Hepatocyte (in vitro differentiated cells): ENCODE measurements at places on chromosomes 3 and 15. TPM values are rescaled to one million over a fixed set of nuclear protein-coding genes. Genes with fewer than 3 reads are reported as not detected.

DNA sequence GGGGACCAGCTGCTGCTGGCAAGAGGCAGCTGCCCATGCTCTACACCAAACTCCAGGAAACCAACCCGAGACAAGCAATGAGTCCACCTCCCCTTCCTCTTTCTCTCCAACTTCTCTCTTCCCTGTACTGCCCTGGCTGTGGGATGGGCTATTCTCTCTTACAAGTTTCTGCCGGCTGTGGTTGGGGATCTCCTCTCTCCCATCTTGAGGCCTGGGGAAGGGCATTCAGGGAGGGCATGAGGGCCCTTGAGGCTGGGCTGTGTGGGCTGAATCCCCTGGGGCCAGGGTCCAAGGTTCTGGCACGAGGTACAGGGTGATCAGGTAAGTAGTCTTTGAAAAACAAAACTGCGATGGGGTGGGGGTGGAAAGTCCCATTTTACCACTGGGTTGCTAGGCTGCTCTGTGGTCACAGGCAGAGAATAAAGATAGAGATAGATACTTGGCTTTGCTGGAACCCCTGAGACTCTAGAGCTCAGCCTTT, 32.3 kb upstream of the CTSH start:
- DNase-seq, result no peak

DNA sequence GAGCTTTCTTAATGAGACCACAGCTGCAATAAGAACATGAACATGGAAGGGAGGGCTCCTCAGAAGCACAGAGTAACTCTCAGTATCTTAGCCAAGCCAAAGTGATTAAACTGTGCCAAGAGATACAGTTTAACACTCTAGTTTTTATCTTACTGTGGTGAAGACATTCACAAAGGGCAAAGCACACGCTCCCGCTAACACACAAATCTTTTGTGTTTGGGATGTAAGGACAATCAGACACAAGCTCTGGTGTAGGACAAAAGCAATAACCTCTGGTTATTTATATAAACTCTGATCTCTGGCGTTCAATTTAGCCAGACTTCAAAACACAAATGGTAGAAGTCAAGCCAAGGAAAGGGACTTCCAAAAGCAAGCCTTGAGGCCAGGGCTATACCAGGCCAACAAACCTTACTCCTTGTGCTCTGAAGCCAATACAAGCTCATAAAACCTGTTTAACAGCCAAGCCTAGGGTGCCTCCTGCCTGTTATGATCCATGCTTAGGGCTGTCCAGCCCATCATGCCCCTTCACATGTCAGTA, 27.8 kb downstream of the DPH3 start:
- DNase-seq, result no peak

The OR5H1 gene
- not detected in 2 replicates for total RNA-seq

DNA sequence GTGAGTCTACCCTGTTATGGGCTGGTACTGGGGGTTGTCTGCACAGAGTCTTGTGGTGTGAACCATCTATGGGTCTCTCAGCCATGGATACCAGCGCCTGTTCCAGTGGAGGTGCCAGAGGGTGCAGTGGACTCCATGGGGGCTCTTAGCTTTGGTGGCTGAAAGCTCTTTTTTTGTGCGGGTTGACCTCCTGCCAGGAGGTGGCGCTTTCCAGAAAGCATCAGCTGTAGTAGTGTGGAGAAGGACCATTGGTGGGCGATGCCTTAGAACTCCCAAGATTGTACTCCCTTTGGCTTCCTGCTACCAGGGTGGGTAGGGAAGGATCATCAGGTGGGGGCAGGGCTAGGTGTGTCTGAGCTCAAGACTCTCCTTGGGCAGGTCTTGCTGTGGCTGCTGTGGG, 602.6 kb downstream of the RSL24D1 start:
- DNase-seq, result no peak

DNA sequence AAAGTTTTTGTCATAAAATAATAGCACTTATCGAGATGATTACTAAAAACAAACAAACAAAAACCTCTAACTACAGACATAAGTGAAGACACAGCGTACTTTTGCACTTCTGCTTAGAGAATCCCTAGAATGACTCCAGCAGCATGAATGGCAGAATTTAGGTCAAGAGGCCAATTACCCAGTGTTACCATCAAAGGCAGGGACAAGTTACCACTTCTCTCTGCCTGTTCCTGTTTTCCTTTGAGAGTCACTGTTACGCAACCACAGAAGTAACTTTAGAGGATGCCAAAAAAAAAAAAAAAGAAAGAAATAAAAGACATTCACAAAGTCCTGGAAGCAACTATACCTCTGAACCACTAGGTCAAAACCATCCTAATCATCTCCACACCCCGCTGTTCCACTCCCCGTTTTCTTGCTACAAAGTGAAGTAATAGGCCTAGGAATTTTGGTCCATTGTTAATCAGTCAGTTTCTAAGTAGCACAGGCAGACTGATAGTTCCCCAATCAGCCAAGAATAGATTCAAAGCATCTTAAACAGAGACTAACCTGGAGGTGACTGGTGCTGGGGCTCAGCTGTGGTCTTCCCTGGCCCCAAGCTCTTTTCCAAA, 41.9 kb downstream of the FMN1 start:
- no peak for DNase-seq

The LNP1 gene
- 4.3 and 5.8 TPM in 2 replicates for total RNA-seq

The GALNT15 gene
- 1.4 and 1.9 TPM in 2 replicates for total RNA-seq

The MOBP gene
- 0.10 and 0.40 TPM in 2 replicates for total RNA-seq

The DUOXA2 gene
- 13.8 and 24.6 TPM in 2 replicates for total RNA-seq

GRCh38 chr3:19662486-19662885, 271.5 kb downstream of the EFHB start:
- DNase-seq, result no peak

DNA sequence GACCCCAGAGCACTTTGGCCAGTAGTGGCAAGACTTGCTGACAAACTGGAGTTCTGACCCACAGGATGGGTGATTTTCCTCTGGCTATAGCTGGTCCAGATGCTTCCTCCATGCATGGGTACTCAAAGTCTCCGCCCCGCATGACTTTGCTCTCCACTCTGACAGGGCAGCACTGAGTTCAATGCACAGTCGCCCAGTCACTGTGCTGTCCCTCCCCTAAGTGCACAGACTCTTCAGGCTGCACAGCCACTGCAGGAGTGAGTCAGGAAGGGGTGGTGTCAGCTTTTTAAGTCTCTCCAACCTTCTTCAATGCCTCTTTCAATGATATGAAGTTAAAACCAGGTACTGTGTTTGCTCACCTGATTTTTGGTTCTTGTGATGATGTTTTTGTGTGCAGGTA, 17.8 kb downstream of the TEX9 start:
- DNase-seq, result no peak

- DNase-seq, result no peak
Measured at GRCh38 chr15:101269479-101270223, 7.6 kb downstream of the SELENOS start.

GRCh38 chr3:53171827-53172505, 11.0 kb downstream of the PRKCD start:
- DNase-seq, result no peak

DNA sequence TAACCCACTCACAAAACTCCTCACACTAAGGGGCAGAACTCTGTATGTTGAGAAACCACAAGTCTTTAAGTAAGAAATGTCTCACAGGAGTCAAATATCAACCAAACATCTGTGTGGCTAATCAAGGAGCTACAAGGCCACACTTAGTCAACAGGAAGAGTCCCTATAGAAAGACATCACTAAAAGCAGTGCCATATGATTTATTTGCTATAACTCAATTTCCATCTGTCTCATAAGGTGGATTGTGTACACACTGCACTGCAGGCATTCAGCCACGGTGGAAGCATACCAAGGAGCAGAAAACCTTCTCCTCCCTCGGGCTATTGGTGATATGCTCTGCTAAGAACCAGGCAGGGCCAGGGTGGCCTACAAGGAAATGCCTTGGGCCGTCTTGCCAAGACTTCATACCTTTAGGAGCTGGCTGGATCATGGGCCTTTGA, 197.6 kb upstream of the CFAP20DC start:
- DNase-seq, result no peak

DNA sequence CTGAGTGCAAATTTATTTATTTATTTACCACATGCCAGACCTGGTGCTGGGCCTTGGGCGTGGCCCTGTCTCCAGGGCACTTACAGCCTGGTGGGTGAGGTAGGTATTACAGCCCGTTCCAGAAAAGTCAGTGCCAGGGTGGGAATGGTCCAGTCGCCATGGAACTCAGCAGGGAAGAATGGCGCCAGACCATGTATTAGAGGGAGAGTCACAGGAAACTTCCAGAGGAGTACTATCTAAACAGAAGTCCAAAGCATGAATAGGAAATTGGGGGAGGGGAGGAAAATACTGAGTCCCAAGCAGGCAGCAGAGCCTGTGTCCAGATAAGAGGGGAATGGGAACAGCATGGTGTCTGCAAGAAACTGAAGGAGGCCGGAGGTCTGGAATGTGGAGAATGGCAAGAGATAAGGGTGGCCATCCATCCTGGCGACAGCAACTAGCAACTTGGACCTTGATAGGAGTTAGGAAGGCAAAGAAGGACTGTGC, 27.0 kb downstream of the SH3BP5 start:
- peak; percentile 70 for DNase-seq

The CCR9 gene
- total RNA-seq, result 0.20 and 0.44 TPM in 2 replicates

The PARP3 gene
- 7.0 and 9.3 TPM in 2 replicates for total RNA-seq

GRCh38 chr3:143850877-143851276, 2.6 kb upstream of the SLC9A9 start:
- no peak for DNase-seq

DNA sequence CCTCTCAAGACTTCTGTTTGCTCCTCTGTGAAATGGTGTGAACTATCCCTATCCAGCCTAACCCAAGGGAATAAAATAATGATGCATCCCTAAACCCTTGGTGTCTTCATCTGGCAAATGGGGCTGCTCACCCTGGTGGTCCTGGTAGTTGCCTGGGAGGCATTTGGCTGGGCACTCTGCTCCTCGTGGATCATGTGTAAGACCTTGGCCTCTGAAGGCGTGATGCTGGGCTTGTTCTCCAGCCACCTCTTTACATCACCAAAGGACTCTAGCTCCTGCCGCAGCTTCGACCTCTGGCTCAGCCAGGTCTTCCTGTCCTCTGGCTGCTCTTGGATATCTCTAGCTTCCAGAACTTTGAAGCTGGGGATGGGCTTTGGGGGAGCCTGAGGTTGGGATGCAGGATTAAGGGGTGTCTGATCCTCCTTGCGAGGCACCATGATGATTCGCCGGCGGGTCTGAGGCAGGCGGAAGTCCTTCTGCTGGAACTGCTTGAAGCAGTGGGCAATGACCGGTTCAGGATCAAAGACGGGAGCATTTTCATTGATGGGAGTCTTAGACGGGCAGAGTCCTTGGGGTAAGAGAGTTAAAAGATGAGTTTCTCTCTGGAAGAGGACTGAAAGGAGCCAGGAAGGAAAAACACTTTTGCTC, 7.1 kb downstream of the EFCAB12 start:
- no peak for DNase-seq

- peak; percentile 47 for DNase-seq
Measured at GRCh38 chr3:192957441-192958021, 39.9 kb upstream of the MB21D2 start.

The SPSB4 gene
- total RNA-seq, result 1.3 TPM in 2 replicates

The CDHR4 gene
- total RNA-seq, result 0.57 TPM in 1 of 2 replicates, not detected in the other

The GREM1 gene
- total RNA-seq, result 4.5 and 5.7 TPM in 2 replicates

- DNase-seq, result no peak
Measured at GRCh38 chr3:95629802-95630201, 1184.6 kb upstream of the EPHA6 start.

DNA sequence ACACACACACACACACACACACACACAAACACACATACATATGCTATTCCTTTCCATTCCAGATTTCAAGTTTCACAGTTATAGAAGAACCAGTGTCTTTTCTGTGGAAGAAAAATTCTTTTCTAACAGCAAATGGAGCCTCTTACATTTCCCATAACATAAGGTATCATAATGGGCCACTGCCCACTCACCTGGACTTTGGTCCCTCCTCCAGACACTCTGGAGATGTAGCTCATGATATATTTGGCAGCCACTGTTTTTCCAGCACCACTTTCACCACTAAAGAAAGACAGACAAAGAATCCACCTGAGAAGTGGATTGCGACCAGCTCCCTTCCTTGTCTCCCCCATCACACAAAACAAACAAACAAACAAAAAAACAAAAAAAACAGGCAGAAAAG, 29.8 kb downstream of the LDHAL6B start:
- DNase-seq, result peak; percentile 27

The GCSAM gene
- not detected in 2 replicates for total RNA-seq

DNA sequence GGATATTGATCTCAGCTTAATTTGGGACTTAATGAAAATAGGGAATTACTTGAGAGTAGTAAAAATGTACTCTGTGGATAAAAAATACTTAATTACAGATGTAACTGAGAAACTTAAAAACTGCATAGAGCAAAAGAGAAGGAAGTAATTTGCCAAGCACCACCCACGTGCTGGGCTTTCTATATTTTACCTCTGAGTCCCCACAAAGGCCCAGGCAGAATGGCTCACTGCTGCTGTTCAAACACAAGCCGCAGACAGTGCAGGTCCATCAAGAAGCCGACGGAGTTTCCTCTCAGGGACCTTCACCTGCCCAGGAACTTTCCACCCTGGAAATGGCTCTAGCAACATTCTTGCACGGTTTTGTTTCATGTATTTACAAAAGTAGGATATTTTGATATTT, 77.2 kb upstream of the TRPM1 start:
- DNase-seq, result no peak

The GOLGA8T gene
- not detected in 2 replicates for total RNA-seq

DNA sequence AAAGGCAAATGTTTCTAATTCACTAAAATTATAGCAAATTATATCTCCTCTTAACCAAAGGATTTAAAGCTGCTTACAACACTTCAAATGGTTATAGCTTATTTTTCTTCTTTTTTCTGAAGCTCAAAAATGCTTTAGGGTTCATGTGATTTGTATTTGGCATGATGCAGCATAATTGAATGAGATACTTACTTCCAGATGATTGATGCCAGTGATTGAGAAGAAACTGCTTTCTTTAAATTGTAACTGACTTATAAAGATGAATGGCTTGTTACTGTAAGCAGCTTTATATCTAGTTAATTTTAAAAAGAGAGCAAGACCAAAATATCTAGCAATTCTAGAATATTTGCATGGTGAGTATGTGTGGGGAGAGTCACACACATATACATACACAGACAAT, 270.7 kb upstream of the THRB start:
- no peak for DNase-seq

- no peak for DNase-seq
Measured at GRCh38 chr15:48634893-48635292, 10.6 kb downstream of the FBN1 start.

The HYAL1 gene
- total RNA-seq, result 22.3 and 34.3 TPM in 2 replicates

GRCh38 chr15:72809329-72809728, 25.8 kb upstream of the ADPGK start:
- no peak for DNase-seq

DNA sequence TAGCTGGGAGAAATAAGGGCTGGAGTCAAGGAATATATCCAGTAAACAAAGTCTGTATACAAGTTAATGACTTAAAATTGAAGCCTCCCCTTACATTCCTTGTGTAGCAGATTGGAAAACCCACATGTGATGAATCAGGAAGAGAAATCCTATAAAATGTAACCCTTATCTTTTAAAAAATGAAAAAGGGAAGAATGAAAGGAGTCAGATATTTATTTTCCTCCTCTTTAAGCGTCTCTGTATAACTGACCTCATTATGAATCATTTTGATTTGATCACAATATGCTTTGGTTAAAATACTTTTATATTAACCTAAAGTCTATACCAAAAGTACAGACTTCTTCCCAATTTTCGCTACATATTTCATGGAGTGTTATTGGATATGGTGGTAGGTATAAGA, 316.3 kb upstream of the STAC start:
- no peak for DNase-seq

- DNase-seq, result no peak
Measured at GRCh38 chr15:71238926-71239325, 123.7 kb downstream of the THSD4 start.

GRCh38 chr15:58243070-58243469, 104.9 kb downstream of the AQP9 start:
- no peak for DNase-seq

The TRH gene
- not detected in 2 replicates for total RNA-seq
